ENCODE measurements at places on chromosomes 1 and 21.

DNA sequence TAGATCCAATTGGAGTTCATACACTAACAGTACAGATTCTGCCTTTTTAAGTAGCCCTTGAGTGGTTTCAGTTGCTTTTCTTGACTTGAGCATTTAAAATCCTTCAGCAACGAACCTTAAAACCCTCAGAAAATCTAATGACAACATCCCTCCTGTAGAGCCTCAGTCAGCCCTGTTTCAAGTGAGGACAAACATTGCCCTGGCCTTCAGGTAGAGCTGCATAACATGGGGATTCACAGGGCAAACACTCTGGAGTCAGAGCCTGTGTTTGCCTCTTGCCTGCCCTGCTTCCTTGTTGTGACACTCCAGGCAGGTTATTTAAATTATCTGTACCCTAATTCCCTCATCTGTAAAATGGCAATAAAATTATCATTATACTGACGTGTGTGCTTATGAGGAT, 96.1 kb upstream of the KCNA3 start:
- no peak for DNase-seq

- no peak for DNase-seq
These were observed 75.2 kb downstream of the AXDND1 start for GRCh38 chr1:179440971-179441370.

DNA sequence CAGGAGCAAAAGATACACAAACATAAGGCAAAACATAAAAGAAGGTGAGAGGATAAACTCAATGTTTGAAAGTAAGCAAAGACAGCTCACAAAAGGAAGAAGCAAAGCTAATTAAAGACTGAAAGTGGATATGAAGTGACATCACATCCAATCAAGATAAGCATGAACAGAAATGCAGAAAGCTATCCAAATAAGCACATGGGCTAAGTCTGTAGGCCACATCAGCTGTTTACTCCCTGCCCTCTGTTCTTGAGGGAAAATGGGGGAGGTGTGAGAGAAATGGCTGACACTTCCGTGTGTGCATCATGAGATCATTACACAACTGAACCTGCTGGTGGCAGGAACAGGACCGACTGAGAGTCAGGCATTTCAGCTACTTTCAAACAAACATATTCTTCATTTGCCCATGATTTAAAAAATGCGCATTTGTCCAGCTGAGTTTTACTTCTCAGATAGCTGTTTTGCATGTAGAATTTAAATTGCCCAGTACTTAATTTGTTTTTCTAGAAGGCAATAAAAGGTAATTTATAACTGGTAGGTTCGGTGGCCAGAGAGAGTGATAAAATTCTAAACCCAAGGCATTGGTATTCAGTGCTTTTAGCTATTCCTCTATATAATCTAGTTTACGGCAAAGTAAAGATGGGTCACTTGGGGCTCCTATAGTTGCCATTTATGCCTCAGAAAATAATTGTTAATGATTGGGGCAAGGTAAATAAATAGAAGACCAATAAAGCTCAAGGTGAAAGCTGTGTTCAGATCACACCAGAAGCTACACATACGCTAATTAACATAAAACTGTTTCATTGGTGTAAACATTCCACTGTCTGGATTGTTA, 27.2 kb upstream of the MAN1A2 start:
- DNase-seq, result no peak

DNA sequence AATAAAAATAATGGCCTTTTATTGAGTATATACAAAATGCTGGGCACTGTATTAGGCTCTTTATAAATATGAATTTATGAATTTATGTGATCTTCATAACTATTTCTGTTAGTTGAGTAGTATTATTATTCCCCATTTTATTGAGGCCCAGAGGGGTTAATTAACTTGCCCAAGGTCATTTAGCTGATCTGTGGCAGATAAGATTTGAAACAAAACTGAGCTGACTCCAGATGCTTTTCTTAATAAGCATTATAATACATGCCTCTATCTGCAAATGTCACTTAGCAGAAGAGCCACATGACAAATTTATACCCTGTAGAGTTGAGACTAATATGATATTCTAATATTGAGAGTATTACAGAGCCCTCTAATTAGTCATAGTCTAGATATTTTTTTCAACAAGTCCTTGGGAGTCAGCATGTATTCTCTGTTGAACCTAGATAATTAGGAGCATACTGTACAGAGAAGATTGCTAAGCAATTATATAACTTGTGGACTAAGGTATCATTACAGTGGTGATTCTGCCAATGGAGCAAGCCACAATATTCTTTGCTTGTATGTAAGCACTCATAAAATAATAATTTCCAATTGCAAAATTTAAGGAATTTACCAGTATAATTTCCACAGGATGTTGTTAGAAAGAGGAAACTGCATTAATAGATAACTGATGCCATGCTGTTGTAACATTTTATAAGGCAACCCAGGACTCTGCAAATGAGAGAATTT, 112.0 kb downstream of the LRRC40 start:
- no peak for DNase-seq

DNA sequence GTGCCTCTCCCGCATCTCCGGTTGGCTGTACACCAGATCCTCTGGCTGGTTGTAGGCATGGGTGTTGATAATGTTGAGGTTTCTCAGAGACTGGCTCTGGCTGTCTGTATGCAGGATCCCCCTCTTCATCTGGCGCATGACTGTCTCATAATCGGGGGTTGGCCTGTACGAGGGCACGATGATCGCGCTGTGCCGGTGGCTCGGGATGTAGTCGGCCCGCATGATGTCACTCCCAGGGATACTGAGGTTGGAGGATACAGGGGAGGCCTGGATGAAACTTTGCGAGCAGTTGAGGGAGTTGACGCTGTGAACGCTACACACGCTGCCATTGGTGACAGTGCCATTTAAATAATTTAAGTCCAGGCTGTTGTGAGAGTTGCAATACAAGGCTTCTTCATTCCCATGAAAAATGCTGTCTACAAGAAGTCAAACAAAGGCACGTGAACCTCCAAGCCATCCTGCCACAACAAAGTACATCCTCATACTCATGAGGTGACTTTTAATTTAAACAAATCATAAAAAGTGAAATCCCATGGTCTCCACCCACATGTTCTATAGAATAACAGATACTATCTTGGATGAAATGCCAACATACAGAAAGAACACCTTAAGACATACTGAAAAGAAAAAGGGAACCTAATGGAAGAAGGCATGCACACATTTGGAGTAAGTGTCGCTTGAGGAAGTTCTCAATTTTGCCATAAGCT, 103.6 kb downstream of the SMYD2 start:
- no peak for DNase-seq

- DNase-seq, result no peak
These were observed 176.3 kb downstream of the PTPRU start for GRCh38 chr1:29412591-29412990.

DNA sequence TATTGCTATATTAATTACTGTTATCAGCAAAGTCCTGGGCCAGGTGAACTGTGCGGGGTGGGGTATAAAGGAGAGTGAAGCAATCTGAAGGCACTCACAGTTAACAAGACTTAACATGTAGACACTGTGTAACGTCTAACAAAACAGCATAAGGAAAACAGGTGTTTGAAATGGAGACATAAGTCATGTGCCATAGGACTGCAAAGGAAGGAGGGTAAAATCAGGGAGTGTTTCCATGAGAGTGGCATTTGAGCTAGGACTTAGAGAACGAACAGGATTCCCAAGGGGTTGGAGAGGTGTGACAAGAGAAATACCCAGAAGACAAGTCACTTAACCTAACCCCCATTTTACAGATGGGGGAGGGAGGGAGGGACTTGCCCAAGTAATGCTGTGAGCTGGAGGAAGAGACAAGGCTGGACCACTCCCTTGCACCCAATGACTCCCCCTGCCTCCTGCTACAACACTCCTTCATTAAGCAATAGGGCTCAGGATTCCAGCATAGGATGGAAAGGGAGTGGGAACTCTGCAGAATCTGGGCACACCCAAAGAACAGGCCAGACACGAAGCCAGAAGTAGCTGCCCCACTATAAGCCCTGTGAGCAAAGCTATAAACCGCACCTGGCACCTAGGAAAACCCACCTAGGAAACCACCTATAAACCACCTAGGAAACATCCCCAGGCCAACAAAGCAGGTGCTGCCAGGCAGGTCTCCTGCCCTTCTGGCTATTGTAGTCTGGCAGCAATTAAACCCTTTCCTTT, 6.6 kb downstream of the PEF1 start:
- no peak for DNase-seq

DNA sequence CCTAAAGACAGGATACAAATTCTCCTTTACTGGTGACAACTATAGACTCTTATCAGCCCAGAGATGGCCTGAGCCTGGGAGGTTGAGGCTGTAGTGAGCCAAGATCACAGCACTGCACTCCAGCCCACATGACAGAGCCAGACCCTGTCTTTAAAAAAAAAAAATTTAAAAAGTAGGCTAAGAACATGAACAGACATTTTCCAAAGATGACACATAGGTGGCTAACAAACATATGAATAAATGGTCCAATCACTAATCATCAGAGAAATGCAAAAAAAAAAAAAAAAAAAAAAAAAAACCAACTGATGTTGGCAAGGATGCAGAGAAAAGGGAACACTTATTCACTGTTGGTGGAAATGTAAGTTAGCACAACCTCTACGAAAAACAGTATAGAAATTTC, 65.0 kb downstream of the TOR3A start:
- no peak for DNase-seq

- DNase-seq, result no peak
These were observed 195.3 kb downstream of the C1orf94 start for GRCh38 chr1:34371829-34372532.

Measured in GDM1 (cell line).